ENCODE measurements at places on chromosomes 3 and 15.

- no peak for DNase-seq
These were observed 15.4 kb upstream of the ISLR start for GRCh38 chr15:74157868-74158827.

DNA sequence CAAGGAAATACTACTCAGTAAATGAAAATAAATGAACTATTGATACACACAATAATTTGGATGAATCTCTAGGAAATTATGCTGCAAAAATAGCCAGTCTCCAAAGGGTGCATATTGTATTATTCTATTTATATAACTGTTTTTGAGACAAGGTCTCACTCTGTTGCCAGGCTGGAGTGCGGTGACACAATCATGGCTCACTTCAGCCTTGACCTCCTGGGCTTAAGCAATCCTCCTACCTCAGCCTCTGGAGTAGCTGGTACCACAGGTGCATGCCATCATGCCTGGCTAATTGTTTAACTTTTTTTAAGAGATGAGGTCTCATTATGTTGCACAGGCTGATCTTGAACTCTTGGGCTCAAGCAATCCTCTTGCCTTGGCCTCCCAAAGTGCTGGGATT is 12.5 kb downstream of the KLHDC8B start:
- no peak for DNase-seq

DNA sequence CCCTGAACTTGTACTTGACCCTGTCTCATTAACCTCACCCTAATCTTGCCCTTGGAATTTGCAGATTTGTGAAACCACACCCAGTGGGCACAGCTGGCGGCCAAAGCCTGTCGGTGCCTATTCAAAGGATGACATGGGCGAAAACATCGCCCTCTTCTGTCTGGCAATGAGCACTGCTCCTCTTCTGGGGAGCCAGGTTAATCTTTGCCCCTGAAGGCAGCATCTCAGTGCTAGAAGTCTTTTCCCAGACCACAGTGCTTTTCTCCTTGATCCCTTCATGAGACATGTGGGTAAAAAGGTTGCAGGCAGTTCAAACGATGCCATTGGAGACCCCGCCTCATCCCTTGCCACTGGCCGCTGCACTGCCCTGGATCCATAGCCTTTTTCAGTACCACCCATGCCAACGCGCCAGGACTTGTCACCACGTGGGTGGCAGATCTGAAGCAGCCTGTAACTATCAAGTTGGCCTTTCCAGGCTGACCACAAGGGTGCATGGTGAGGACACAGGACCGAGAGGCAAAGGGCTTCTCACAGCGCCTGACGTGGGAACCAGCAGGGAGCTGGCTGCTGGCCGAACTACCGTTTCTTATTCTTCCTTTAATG is 6.5 kb upstream of the DNASE1L3 start:
- peak; percentile 32 for DNase-seq

DNA sequence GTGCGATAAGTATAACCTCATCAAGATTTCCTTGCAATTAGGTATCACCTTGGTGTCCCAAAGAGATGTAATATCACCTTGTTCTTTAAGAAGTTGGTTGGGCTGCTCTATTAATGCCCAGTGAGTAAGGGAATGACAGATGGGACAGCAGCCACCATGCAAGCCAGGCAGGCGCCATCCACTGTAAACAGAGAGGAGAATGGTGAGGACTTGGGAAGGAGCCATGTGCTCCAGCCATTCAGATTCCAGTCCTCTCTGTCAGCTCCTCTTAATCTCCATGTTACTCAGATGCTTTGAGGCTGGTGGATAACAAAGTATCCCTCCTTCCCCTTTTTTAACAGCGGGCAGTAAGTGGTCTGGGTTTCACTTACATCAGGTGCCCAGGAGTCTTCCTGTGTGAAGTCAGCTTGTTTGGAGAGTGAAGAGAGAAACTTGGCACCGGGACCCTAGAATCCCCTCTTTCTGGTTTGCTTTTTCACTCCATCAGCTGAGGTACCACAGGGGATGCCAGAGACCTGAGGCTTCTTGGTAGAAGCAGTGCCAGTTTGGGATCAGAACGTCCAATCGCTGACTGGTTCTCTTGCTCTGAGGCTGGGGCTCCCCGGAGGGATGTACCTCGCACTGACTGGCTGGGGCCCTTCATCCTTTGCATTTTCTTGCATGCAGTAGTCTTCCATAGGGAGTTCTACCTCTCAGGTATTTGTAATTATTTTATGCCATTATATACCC is 29.5 kb downstream of the SLCO3A1 start:
- DNase-seq = no peak

DNA sequence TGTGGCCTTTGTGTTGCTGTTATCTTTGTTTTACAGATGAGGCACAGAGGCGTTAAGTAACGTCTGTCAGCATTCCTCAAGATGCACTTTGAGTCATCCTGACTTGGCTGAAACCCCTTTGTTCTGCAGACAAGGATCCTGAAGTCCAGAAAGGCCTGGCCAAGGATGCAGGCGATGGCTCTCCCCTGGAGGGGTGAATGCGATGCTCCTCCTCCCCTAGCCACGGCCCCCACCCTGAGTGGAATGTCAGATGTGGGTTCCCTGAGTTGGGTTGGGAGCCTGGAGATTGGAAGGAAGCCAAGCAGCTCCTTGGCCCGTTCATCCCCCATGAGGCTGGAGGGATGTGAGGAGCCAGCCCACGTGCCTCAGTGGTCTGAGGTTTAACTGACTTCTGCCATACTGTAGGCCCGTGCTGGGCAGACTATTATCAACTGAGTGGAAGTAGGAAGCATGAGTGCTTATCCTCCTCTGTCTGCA is 43.3 kb downstream of the POMGNT2 start:
- no peak for DNase-seq

DNA sequence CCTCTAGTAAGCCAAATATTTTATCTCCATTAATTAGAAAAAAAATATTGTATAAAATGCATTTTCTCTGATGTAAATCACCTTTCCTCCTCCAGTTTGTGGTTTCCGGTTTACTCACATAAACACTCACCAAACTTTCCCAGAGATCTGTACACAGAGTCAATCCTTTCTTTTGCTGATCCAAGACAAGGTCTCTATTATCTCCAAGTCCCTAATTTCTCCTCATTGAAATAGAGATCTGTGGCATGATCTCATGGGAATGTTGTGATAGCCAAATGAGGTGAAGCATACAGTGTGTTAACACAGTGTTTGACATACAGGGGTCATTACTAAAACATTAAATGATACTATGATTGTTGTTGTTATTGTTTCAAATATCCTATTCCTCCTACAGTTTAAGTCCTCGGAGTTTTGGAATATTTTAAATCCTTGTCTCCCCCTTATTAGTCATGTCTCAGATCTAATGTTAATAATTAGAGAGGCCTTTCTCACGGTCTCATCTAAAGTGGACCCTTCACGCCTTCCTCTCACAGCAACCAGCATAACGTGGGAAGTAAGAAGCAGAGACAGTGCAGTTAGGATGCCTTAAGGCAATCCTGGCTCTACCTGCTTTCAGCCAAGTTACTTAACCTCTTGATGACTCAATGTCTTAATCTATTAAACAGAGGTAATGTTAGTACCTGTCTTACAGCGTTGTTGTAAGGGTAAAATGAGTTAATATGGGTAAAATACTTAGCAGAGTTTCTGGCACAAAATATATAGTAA is 333.3 kb downstream of the GRM7 start:
- no peak for DNase-seq

DNA sequence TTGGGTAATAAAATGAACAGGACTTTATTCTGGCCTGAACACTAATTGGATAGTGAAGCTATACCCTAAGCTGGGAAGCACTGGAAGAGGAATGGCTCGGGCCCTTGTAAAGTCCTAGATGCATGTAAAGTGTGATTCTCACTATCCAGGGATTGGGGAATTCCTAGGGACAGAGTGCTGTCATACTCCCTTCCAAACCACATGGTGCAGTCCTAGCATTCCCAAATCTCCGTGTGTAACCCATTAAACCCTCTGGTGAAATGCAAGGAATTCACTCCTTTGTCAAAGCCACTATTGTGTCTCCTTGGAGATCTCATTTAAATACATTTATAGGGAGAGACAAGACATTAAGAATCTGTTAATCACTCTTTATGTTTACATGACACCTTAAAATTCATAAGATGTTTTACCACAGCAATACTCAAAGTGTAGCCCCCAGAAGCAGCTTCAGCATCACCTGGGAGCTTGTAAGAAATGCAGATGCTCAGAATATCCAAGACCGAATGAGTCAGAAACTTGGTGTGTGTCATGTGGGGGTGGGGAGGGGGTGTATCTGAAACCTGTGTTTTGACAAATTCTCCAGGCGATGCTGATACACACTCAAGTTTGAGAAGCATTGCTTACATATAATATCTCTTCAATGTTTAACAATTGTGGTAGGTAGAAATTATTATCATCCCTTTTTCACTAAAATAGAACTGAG is 121.8 kb upstream of the NPHP3 start:
- DNase-seq = no peak

DNA sequence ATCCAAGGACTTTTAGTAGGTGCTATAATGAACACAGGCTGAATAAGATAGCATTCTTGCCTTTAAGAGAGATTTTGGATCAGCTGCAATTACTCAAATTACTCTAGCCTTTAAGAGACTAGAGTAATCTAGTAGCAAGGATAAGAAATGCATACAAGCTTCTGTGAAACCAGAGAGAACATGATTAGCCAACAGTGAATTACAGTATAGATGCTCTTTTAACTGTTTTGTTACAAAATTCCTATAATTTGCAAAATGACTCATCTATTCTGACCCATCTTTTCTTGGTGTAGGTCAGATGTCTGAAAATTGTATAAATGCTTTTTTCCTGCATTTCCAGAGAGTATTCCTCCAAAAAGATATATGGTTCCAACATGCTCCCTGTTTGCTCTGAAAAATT is 66.9 kb downstream of the CEP63 start:
- no peak for DNase-seq

- DNase-seq = no peak
These were observed 82.1 kb upstream of the RAD18 start for GRCh38 chr3:9045371-9045770.

GRCh38 chr15:80998251-80998650 is 2.5 kb upstream of the TLNRD1 start:
- DNase-seq = no peak

DNA sequence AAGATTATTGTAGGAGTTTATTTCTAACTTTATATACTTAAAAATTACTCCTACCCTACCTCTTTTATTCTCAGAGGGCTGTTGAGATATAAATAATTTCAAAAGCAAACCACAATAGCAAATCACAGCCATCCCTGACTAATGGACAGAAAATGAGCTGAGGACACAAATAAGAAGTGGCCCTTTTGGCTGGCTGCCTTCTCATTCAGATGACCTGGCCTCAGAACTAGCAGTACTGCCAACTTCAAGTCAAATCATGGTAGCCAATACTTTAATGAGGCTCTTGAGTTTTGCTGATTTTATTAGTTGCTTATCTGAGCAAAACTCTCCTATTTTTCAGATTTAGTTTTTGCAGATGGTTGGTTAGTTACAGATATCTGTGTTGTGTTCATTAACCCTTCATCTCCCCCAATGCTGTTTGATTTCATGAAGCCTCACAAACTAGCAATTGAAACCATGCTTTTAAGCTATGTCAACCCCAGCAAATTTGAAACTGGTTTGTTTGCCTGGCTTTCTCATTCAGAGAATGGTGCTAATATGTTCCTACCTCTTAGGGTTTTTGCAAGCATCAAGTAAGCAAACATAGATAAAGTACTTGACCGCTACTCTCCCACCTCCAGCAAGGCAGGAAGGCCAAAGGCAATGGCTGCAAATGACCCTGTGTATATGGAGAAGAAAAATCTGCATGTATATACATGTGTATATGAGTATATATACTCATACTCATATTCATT is 73.4 kb upstream of the HACD2 start:
- no peak for DNase-seq

DNA sequence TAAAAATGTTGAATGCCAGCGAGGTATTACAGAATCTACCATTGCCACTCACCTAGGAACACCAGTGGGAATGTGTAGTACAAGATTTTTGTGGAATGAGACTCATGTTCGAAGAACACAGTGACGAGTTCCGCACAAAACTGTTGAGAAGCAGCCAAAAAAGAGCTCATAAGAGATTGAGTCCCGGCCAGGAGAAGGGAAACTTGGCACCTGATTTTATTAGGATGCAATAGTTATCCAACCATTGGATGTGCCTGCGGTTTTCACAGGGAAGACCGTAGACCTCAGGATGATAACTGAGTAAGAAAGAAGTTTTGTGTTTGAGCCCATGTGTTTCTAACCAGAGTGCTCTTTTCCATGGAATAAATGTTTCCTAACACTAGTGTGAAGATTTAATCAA is 88.9 kb downstream of the PTPRG start:
- DNase-seq = no peak

DNA sequence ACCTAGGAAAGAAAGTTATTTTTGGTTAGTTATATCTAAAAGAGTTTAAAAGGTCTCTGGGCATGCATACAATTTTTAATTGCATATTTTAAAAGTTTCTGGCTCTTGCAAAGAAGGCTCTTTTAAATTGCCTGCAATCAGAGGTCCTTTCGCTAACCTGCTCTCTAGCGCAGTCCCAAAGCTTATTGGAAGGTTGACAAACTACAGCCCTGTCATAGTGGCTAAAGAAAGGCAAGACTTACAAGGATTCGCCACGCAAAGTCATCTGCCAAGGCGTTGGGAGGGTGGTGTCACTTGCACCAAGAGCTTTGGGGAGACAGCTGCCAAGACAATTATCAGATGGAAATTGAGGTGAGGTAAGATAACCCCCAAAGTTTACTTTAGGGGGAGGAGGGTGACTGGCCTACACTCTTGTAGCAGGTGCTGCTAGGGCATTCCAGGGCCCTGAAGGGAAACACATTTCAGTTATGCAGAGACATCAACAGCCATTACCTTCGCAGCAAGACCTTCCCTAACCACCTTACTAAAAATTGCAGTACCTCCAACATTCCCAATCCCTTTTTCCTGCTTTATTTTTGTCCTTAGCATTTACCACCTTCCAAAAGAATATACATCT is 606.2 kb downstream of the MAGI1 start:
- DNase-seq = no peak

GRCh38 chr15:92153620-92154019 is 240.1 kb upstream of the ST8SIA2 start:
- no peak for DNase-seq

GRCh38 chr15:85312929-85313331 is 67.5 kb upstream of the AKAP13 start:
- no peak for DNase-seq

GRCh38 chr3:185362850-185363661 is at the start of gene MAP3K13:
MAP3K13 (plus strand) TSS chr3:185363136; CDS start chr3:185428582, 65,446 bp downstream.
- no peak for DNase-seq

- no peak for DNase-seq
These were observed 15.3 kb downstream of the NR2F2 start for GRCh38 chr15:96345560-96346399.

- no peak for DNase-seq
These were observed 27.1 kb downstream of the EIF1B start for GRCh38 chr3:40336511-40337135.

- DNase-seq = no peak
These were observed 113.0 kb downstream of the TP63 start for GRCh38 chr3:189744235-189744634.

- DNase-seq = no peak
These were observed 129.1 kb upstream of the SEMA6D start for GRCh38 chr15:47587940-47588802.

DNA sequence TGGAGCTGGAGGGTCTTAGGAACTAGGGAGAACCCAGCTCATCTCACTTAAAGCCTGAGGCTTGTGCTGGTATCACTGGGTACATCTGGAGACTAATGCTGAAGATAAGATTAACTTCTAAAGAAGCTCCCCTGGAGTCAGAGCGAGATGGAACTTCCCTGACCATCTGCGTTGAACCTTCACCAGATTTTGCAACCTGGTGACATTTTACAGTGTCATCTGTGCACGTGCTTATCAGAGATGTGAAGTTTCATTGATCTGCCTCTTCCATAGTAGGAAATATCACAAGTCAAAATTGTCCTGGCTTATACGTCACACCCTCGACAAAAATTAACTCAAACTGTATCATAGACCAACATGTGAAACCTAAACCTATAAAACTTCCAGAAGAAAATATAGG is 395.5 kb downstream of the SHQ1 start:
- DNase-seq = no peak
